ENCODE measurements at places on chromosomes 13 and 19.

- H3K27me3 ChIP-seq = no peaks in the 10 kb centered on the region
- no peak overlapping the region for H3K4me3 ChIP-seq
- DNase-seq = no peak
- peaks cover 6% of the 10 kb centered on the region for H3K36me3 ChIP-seq
- H3K4me1 ChIP-seq = peaks cover 10% of the 10 kb centered on the region
Measured at GRCh38 chr13:113219256-113219940, 10.0 kb downstream of the CUL4A start.

GRCh38 chr19:6064336-6065073, 45.8 kb downstream of the RFX2 start:
- H3K27ac ChIP-seq = no peak overlapping the region
- H3K4me3 ChIP-seq = no peak overlapping the region
- DNase-seq = no peak

- H3K36me3 ChIP-seq = no peaks in the 10 kb centered on the region
- H3K4me3 ChIP-seq = peak overlapping the region; percentile 27
- peak; percentile 86 for DNase-seq
- peak overlapping the region; percentile 90 for H3K27ac ChIP-seq
- peaks cover 18% of the 10 kb centered on the region for H3K27me3 ChIP-seq
- H3K4me1 ChIP-seq = peaks cover 33% of the 10 kb centered on the region
Measured at GRCh38 chr19:58037927-58038687, 4.3 kb downstream of the ZSCAN1 start.

GRCh38 chr13:51286135-51287002, 53.1 kb upstream of the SERPINE3 start:
- H3K27me3 ChIP-seq = no peaks in the 10 kb centered on the region
- H3K27ac ChIP-seq = no peak overlapping the region
- peak; percentile 91 for DNase-seq

- no peaks in the 10 kb centered on the region for H3K27me3 ChIP-seq
- H3K4me1 ChIP-seq = no peaks in the 10 kb centered on the region
- H3K36me3 ChIP-seq = no peaks in the 10 kb centered on the region
- H3K27ac ChIP-seq = no peak overlapping the region
Measured at GRCh38 chr13:38868870-38869269, 121.8 kb downstream of the STOML3 start.

- peak overlapping the region; percentile 48 for H3K27ac ChIP-seq
- H3K4me3 ChIP-seq = no peak overlapping the region
- no peaks in the 10 kb centered on the region for H3K27me3 ChIP-seq
- 0 out of 2 replicates have a peak, but pooled peaks cover 4% of the 10 kb centered on the region for H3K4me1 ChIP-seq
- DNase-seq = no peak
Measured at GRCh38 chr13:102869948-102870676, 24.3 kb downstream of the ERCC5 start.

DNA sequence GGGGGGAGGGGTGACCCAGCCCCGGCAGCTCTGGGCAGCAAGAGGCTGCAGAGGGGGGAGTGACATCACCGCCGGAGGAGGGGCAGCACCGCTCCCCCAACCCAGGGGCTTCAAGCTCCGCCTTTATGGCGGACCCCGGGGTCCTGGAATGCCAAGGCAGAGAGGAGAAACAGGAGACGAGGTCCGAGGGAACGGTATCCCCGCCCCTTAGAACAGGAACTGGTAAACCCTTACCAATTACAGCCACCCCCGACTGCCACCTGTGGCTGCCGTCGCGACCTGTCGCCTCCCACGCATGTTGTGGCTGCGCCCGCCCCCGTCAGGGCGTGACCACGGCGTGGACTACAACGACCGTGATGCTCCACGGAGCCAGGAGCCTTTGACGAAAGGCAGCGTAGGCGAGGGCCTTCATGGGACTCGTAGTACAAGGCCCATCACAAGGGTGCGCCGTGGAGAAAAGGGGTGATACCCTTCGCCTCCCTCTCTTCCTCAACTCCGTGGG, 4.1 kb upstream of the KCNC3 start:
- H3K4me1 ChIP-seq = peaks cover 14% of the 10 kb centered on the region
- peak overlapping the region; percentile 88 for H3K4me3 ChIP-seq
- peaks cover 8% of the 10 kb centered on the region for H3K27me3 ChIP-seq
- H3K36me3 ChIP-seq = no peaks in the 10 kb centered on the region
- DNase-seq = peak; percentile 96
- peak overlapping the region; percentile 100 for H3K27ac ChIP-seq

- H3K27ac ChIP-seq = 0 out of 2 replicates have a peak overlapping the region, but pooled peaks have one; percentile 9
- H3K36me3 ChIP-seq = 0 out of 2 replicates have a peak, but pooled peaks cover 5% of the 10 kb centered on the region
- H3K27me3 ChIP-seq = no peaks in the 10 kb centered on the region
- DNase-seq = no peak
- peaks cover 8% of the 10 kb centered on the region for H3K4me1 ChIP-seq
Measured at GRCh38 chr19:46992699-46993535, 26.7 kb upstream of the NPAS1 start.

DNA sequence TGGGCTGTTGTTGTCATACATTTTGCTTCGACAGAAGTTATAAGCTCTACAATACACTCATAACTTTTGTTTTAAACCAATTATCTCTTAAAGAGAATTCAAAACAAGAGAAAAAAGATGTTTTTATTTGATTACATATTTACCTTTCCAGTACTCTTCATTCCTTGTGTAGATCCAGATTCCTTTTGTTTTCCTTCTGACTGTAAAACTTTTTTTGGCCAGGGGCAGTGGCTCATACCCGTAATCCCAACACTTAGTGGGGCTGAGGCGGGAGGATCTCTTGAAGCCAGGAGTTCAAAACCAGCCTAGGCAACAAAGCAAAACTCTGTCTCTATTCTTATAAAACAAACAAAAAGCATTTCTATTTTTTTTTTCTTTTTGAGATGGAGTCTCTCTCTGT, 21.7 kb downstream of the LPAR6 start:
- H3K4me3 ChIP-seq = no peak overlapping the region
- DNase-seq = no peak
- H3K27me3 ChIP-seq = no peaks in the 10 kb centered on the region
- H3K4me1 ChIP-seq = no peaks in the 10 kb centered on the region
- H3K27ac ChIP-seq = no peak overlapping the region
- no peaks in the 10 kb centered on the region for H3K36me3 ChIP-seq

- H3K4me3 ChIP-seq = no peak overlapping the region
- H3K27me3 ChIP-seq = peaks cover 28% of the 10 kb centered on the region
- H3K27ac ChIP-seq = peak overlapping the region; percentile 76
- peak; percentile 61 for DNase-seq
- no peaks in the 10 kb centered on the region for H3K36me3 ChIP-seq
Measured at GRCh38 chr19:19171821-19172532, 1.9 kb upstream of the MEF2B start.

- H3K36me3 ChIP-seq = peaks cover 20% of the 10 kb centered on the region
- no peaks in the 10 kb centered on the region for H3K27me3 ChIP-seq
- no peak for DNase-seq
- H3K4me3 ChIP-seq = no peak overlapping the region
- H3K4me1 ChIP-seq = no peaks in the 10 kb centered on the region
- H3K27ac ChIP-seq = no peak overlapping the region
Measured at GRCh38 chr13:111247552-111247951, 72.9 kb upstream of the TEX29 start.

DNA sequence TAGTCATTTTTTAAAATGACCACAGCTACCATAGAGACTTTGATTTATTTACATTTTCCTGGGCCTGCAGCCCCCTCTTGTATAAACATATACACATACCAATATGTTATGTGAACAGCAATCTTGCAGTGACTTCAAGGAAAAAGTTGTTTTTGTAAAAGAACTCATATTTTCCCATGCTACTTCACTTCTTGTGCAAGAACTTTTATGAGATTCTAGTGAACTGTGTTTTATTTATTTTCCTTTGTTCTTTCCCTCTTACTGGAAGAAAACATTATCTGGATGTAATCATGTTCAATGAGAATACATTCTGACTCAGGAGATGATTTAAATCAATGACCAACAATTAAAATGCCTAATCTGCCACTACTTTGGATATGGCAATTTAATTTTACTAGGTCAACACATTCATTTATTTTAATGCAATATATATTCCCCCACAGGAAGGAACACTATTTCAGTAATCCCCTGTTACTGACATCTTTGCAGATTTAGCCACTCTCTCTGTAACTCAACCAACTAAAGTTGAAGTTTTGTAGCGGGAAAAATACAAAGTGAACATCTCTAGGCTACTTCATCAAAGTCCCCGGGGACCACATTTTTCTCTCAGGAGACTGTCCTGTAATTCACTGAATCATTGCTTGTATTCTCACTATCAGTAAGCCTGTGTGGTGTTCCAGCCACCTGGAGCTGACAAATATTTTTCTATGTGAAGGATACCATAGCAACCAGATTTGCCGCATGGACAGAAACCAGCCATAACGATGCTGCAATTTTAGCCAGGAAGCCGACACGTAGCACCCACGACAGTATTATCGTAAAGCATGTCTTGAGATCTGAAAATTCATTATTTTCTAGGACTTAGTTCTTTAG, 90.5 kb downstream of the STARD13 start:
- no peaks in the 10 kb centered on the region for H3K27me3 ChIP-seq
- no peaks in the 10 kb centered on the region for H3K36me3 ChIP-seq
- DNase-seq = no peak
- H3K4me1 ChIP-seq = peaks cover 6% of the 10 kb centered on the region
